ENCODE measurements at places on chromosomes 13 and 19.
A peak's percentile ranks its signal among the peaks of the same experiment; 100 is the strongest.

- no peak for DNase-seq
Measured at GRCh38 chr19:3670796-3671679, 29.2 kb downstream of the PIP5K1C start.

DNA sequence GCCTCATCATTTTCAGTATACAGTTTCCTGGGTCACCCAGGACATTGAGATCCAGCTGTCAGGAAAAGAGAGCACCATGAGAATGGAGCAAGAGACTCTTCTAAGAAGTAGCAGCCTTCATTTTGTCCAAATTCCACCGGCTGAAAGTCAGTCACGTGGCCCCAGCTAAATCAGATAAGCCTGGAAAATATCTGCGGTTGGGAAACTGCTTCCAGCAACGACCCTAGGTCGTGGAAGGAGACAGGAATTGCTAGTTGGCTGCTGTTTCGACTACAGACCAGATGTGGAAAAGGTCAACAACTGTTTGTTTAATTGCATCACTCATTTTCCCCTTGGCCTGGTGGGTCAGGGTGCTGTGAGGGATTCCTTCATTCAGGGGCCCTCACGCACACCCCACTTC is 107.0 kb downstream of the ZNF536 start:
- no peak for DNase-seq

GRCh38 chr19:45505151-45505995 is 1.9 kb upstream of the VASP start:
- DNase-seq = no peak

DNA sequence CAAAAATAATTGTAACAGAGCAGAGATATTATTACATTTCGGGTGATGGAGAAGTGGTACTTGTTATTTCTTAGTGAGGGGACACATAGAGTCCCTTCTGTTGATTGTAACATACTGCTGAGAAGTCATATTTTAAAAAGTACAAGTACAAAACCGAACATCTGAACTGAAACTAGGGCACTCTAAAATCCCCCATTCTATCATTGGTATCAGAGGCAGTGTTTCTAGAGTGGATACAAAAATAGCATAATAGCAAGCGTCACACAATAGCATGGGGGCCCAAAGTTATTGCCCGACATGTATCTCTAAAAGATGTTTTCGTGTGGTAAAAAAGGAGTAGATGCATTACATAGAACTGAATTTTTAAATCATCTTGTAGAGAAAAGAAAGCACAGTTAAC is 502.1 kb upstream of the SLC10A2 start:
- no peak for DNase-seq

GRCh38 chr13:114226699-114227323 is 7.9 kb upstream of the CDC16 start:
- DNase-seq = peak; percentile 58

DNA sequence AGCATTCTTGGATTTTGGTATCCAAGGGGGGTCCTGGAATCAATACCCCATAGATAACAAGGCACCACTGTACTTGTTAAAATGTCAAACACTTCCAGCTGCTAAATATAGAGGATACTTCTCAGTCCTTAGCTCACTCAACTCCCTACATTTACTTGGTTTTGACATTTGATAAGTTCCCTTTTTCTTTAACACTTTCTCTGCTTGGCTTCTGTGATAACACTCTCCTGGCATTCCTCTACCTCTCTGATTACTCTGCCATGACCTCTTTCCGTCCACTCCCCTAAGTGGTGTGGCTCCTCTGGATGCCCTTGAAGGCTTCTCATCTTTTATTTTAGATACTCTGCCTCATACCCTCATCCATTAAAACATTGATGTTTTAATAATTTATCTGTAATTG is 65.2 kb downstream of the MICU2 start:
- no peak for DNase-seq

DNA sequence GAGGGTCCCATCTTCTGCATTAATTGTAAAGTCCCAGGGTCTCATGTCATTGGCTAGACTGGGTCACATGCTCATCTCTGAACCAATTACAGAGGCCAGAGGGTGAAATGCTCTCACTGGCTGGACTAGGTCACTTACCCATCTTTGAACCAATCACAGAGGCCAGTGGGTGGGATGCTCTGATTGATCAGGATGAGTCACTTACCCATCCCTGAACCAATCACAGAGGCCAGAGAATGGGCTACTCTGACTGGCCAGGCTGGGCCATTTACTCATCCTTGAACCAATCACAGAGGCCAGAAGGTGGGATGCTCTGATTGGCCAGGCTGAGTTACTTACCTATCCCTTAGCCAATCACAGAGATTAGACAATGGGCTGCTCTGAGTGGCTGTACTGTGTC is 5.3 kb downstream of the MISP start:
- no peak for DNase-seq

DNA sequence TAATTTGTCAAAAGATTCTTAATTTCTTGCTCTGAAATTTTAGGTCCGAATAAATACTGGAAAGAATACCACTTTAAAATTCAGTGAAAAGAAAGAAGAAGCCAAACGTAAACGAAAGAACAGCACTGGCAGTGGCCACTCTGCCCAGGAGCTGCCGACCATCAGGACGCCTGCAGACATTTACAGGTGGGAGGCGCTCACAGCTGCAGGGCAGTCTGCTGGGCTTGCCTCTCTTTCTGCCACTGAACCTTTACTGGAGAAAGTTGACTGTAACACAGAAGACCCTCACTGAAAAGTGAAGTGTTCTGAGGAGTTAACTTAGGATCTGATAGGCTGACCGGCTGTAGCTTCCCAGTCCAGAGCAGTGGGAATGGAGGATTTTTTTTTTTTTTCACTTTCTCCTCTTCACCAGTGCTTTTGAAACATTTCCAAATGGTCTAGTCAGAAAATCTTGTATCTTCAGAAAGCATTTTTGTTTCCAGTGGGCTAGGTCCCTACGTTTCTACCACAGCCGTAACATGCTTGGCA is 69.1 kb downstream of the URI1 start:
- DNase-seq = no peak

GRCh38 chr13:107743983-107744382 is 471.4 kb downstream of the LIG4 start:
- DNase-seq = no peak

- no peak for DNase-seq
Measured at GRCh38 chr19:53659292-53659691, 27.5 kb downstream of the DPRX start.

DNA sequence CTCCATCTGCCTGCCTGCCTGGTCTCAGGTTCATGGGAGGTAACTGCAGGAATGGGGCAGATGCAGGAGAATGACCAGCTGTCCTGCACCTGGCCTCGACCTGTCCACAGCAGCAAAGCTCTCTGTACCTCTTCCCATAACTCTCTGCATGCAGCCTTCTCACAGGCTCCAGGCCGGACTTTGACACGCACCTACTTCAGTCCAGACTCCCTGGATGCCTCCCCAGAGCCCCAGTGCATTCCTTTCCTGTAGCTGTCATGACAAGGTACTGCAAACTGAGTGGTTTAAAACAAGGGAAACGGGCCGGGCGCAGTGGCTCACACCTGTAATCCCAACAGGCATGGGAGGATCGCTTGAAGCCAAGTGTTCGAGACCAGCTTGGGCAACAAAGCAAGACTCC is 3.3 kb downstream of the NANOS2 start:
- no peak for DNase-seq

GRCh38 chr13:49376121-49376520 is 67.7 kb downstream of the CAB39L start:
- DNase-seq = no peak

DNA sequence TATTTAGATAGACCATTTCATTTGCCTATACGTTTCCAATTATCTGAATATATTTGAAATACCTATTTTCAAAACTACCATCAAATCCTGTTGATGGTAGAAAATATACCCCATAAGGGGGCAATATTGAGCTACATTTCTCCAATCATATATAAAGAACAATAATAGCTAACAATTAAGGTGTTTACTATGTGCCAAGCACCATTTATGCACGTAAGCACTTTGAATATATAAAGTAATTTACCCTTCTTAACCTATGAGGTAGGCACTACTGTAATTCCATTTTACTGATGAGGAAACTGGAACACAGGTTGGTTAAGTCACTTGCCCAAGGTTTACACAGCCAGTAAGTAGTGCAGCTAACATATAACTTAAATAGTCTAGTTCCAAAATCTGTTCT is 79.2 kb downstream of the UBL3 start:
- DNase-seq = no peak

DNA sequence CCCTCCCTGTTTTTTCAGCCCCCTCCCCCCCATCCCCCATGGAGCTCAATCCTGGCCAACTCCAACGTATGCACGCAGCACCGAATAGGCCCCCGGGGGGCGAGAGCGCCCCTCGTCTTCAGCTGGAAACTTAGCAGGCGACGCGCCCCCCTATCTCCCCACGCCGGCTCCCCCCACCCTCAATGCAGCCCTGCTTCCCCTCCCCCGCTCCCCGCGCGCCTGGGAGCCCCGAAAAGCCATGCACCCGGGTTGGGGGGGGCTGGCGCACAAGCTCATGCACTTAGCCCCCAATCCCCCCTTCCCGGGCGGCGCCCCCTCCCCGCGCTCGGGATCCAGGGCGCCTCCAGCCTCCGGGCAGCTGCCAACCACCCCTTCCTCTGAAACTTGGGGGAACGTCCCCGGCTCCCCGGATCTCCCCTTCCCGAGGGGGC is 508 bp downstream of the ZBTB7A start:
- DNase-seq = no peak

GRCh38 chr19:45901912-45902650 is at the start of gene MYPOP:
MYPOP (minus strand) TSS chr19:45902613; CDS start chr19:45901773, 840 bp downstream.
- DNase-seq = no peak

DNA sequence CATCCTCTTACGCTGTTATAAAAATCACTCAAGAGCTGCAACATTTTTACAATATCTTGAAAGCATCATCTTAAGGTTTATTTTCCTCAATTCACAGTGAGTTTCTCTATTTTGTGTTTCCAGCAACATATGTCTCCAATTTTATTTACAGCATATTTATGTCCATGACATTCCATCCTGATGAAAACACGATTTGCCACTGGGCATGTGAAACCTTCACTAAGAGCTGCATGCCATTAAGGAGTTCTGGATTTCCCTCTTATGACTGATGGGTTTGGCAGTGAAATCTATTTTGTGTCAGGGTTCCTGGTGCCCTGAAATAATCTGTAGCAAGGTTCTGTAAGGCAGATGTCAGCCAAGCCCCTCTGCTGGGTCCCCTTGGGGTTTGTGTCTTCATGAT is 527.6 kb upstream of the KLF12 start:
- no peak for DNase-seq

- DNase-seq = no peak
Measured at GRCh38 chr13:24692561-24692960, 12.4 kb downstream of the ATP12A start.

DNA sequence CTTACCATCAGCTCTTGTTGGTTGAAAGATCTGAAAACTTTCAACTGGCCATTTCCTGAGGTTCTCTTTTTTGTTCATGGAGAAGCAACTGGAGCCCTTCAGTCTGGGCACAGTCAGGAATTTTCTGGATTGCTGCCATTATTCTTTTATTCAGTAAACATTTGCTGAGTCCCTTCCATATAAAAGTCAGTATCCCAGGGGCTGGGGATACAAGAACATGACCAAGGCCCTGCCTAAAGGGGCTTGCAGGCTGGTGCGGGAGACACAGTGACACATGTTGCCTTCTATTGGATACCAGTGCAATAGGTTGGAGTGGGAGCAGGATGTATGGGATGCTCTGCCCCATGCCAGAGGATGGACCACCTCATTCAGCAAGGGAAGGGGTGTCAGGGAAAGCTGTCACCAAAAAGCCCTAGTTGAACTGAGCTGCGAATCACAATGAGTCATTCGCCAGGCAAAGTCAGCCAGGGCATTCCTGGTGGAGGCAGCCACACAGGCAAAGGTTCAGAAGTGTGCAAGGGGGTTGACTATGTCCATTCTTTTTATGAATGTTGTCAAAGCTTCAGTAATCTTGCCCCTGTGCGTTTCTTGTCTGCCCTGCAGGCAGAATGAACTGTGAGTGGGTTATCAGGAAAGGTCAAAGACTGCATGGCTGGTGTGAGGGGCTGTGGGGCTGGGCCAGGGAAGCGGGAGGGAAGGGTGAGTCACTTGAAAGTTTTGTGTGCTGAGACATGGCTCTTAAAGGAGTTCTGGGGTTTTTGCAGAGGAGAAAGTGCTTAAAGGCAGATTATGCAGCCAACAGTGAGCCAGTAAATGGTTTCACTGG is 395.9 kb downstream of the KCNRG start:
- DNase-seq = peak; percentile 28

DNA sequence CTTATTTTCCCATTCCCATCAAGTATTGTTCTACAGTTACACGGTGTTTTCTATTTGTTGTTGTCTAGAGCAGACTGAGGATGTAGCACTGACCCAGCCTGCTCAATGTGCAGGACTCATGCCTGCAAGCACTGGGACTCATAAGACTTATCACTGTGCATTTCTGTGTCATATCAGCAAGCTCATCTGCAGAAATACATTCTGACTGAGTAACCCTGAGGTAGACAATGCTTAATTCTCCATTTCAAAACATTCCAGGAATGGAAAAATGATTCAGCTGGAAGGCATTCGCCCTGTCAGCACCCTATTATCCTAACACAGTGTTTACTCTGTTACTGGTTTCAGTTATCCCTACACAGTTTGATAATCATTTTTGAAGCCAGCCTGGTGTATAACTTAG is 2506.4 kb downstream of the PCDH9 start:
- no peak for DNase-seq

GRCh38 chr19:14554382-14554812 is 17.5 kb downstream of the NDUFB7 start:
- peak; percentile 64 for DNase-seq

GRCh38 chr13:69450245-69450644 is 657.4 kb upstream of the ATXN8OS start:
- peak; percentile 46 for DNase-seq

- DNase-seq = no peak
Measured at GRCh38 chr13:20702915-20703779, at the start of gene IL17D. IL17D (plus strand) TSS chr13:20703699; CDS start chr13:20704002, 303 bp downstream.

DNA sequence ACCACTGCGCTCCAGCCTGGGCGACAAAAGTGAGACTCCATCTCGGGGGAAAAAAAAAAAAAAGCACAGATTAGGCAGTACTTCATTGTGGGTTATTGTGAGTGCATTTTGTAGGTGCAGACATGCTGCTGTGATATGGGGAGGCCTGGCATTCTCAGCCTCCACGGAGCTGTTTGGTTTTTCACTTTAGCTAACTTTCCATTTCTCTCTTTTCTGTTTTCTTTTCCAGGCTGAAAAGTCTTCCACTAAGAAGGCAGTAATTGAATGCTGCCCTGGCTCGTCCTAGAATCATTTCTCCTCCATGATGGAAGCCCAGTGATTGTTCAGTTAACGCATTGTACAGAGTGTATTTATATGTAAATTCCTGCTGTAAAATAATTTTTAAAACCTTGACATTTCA is 2.0 kb upstream of the WDR88 start:
- DNase-seq = no peak

DNA sequence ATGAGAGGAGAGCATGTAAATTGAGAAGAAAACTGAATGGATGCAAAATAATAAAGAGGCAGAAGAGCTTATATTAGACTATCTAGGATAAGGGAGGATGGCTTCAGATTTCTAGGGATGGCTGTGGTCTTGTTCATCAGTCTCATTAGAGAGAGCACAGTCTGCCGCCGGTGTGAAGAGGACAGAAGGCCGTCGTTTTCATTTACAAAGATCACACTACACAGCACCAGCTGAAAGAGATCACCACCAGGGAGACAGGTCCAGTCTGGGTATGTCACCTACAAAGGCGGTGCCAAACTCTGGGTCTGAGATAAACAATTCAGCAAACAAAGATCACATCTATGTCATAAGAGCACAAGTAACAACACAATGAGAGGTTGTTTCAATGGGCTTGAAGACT is 1222.3 kb upstream of the SLC10A2 start:
- DNase-seq = no peak

Data from NCI-H446 (cell line).